ENCODE measurements at places on chromosomes 3 and 15.

DNA sequence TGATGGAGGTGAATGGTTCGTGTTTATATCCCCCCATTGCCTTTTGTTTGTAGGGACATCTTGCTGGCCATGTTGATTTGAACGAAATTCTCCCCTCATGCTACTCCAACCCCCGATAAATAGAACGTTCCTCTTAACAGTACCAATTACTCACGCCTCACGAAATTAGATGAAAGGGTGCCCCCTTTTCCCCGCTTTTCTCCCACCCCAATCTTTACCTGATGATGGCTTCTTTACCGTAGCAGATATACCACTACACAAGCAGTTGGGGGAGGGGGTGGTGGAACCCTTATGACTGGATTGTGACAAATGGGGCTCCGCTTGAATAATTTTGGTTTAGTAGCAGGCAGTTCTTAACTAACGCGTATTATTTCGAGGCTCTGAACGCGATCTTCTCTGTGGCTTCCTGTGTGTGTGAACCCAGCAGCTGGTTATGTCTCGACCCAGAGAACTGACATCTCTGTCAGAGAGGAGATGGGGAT, 1.1 kb downstream of the PIAS1 start:
- DNase-seq: no peak

GRCh38 chr3:70703305-70704102, 391.1 kb upstream of the MDFIC2 start:
- no peak for DNase-seq

DNA sequence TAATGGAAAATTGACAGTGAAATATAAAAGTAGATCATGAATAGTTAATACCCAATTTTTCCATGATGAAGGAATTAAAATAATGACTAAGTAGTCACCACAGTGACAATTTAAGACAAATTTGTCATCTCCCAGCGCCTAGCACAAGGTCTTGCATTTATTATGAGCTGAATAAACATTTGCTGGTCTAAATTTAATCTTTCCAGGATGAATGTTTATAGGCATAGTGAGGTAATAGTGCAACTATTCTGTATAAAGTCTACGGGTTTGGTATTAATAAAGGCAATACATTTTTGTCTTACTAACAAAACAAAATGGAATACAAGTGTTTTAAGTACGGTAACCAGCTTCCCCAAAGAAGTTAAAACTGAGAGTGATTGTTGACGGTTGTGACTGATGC, 209.3 kb downstream of the CD47 start:
- DNase-seq: no peak

DNA sequence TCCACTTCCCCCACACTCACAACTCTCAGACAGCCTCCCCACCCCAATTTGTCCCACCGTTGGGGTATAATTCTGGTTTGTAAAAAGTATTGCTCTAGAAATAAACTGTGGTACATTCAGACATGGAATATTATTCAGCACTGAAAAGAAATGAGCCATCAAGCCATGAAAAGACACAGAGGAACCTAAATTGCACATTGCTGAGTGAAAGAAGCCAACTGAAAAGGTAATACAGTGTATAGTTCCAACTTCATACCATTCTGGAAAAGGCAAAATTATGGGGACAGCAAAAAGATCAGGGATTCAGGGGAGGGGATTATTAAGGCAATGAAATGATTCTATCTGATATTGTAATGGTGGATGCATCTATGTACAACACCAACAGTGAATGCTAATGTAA, 10.5 kb downstream of the ANXA2 start:
- no peak for DNase-seq

- DNase-seq: no peak
Observed at GRCh38 chr15:84773716-84774115, 25.3 kb downstream of the ZNF592 start.

DNA sequence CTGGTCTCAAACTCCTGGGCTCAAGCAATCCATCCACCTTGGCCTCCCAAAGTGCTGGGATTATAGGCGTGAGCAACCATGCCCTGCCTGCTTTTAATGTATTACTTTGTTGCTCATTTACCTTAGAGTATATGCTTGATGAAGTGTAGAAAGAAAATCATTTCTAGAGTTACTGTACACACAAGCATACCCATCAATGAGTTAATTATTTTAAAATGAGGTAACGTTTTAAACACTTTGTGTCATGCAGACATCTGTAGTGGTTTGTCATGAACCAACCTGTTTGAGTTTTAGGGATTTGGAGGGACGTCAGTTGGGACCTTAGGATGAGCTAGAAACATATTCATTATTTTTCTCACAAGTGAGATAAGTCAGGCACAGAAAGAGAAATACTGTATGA, 332.4 kb upstream of the IGF1R start:
- DNase-seq: no peak

- no peak for DNase-seq
Observed at GRCh38 chr3:52056521-52056967, at the start of gene DUSP7. Gene DUSP7, minus strand, starts transcription at chr3:52056571. Its CDS starts 205 bp downstream, at chr3:52056366.
